Left ventricle myocardium inferior (tissue), 1 donor: ENCODE measurements at places on chromosomes 12 and 14. TPM values are rescaled to one million over a fixed set of nuclear protein-coding genes. Genes with fewer than 3 reads are reported as not detected.

Gene YBX3
- total RNA-seq, result 903 TPM

Gene GLI1
- 0.93 TPM for total RNA-seq

GRCh38 chr14:97575677-97576076 lies 778.5 kb downstream of the VRK1 start:
- DNase-seq, result no peak

DNA sequence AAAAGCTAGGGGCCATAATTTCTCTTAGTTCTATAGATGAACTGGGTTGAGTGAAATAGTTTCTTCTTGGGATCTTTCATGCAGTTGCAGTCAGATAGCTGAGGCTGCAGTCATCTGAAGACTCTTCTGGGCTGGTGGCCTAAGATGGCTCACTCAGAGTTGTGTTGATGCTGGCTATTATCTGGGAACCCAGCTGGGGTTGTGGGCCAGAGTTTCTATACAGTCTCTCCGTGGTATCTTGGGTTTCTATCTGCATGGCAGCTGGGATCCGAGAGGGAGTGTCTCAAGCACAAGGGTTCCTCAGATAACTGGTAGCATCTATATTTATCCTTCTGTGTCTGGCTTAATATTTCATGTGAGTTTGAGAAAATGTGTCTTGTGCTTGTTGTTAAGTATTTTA lies 21.1 kb downstream of the AVPR1A start:
- DNase-seq, result no peak

DNA sequence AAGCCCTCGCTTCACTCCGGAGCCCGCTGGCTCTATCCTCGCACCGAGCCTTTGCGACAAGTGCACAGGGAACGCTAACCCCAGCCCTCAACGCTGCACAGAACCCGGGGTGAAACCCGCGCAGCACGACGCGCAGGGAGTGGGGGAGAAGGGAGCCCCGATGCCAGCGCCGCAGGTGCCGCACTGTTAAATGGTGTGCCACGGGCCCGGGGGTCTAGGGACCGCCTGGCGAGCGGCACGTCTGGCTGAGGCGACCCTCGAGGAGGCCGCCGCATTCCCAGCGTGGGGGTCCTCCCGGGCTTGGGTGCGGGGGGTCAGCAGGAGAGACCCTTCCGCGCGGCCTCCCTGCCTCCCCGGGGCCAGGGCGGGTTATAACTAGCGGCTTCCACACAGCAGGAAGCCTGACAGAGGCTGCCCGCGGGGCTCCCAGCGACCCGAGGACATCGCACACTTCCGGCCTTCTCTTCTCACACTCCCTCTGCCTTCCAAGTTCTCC lies 23.8 kb upstream of the LRTM2 start:
- no peak for DNase-seq

- DNase-seq, result no peak
Measured at GRCh38 chr14:68704736-68705720, 87.8 kb downstream of the ZFP36L1 start.

GRCh38 chr12:3241621-3242020 lies 164.4 kb downstream of the TSPAN9 start:
- DNase-seq, result peak; percentile 56
